ENCODE measurements at places on chromosomes 3 and 15.

DNA sequence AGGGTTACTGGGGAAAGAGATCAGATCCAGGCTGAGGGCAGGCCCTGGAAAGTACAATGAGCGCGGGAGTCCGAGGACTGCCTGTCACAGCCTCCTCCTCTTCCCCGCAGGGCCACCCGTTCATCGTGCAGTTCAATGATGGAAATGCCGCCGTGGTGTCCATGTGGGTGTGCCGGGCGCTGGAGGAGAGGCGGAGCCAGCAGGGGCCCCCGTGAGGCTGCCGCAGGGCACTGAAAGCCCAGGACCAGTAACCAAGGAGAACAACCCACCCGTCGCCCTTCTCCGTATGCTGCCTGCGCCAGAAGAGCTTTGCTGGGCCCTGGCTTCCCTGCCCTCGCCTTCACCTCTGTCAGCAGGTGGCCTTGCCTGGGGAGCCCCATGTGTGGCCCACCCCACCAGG, 18.8 kb upstream of the SKOR1 start:
- DNase-seq: no peak

GRCh38 chr3:154428286-154429206, 1.4 kb downstream of the GPR149 start:
- DNase-seq: no peak

DNA sequence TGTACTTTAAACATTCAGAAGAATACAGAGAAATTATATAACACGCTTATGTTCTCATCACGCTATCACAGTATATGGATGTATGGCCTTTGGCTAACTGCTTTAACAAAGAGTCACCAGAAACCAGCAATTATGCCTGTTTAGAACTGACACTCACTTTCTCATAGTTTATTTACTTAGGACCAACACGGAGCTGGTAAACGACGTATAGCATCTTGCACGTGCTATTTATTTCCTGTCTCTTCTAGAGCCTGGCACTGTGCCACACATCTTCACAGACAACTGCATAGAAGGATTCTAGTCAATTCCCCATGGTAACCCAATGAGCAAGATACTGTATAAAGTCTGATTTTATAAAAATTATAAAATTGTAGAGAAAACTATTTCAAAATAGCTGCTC, 43.6 kb downstream of the TBC1D2B start:
- no peak for DNase-seq

GRCh38 chr15:31487811-31488436, 161.3 kb downstream of the KLF13 start:
- no peak for DNase-seq

DNA sequence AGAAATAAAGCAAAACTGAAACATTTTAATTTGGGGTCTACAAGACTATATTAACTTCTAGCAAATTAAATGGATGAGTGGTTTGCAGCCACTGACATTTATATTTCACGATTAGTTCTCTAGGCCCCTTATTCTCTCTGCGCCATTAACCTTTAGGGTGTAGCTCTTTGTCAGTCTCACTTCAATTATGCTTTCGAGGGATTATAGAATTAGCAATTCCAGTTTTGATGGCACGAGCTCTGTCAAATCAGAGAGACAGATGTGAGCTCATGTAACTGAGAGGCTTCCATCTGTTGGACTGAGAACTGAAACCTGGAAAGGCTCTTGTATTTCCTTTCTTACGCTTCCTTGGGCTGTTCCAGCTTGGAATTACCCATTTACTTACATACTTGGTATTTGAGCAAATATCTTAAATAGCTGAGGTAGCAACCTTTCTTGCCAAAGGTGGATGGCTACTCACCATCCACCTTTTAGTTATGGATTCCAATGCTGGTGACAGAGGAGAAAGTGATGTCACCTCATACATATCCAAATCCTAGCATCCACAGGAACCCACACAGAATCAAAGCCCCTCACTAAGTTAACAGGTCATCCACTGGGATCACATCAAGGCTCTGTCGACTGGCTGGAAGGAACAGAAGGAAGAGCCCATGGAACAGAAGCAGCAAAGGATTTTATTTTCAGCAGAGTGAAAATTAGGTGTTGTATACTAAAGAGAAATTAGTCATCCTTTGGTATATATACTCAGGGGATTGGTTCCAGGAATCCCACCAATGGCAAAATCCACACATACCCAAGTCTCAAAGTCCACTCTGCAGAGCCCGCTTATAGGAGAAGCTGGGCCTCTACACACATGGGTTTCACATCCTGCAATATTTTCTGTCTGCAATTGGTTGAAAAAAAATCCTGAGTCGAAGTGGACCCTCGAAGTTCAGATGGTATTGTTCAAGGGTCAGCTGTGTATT, 20.8 kb downstream of the VGLL4 start:
- DNase-seq: no peak

- no peak for DNase-seq
Measured at GRCh38 chr3:52153389-52154096, 680 bp downstream of the POC1A start.

DNA sequence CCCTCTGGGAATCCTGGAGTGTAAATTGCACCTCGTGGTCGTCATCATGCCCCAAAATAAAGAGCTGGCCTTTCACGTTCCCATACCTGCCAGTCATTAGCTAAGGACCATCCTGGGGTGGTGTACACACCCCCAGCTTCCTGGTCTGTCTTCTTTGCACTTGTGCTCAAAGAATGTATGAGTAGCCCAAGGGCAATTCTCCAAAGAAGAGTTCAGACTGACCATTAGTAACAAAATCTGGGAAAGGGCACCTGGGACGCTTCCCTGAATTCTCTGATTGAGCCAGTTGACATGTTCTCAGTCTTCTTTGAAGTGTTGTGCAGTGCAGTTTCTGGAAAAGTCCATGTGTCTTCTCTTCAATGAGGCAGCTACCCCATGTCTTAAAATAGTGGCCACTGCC, 34.8 kb downstream of the FAM3D start:
- DNase-seq: no peak

DNA sequence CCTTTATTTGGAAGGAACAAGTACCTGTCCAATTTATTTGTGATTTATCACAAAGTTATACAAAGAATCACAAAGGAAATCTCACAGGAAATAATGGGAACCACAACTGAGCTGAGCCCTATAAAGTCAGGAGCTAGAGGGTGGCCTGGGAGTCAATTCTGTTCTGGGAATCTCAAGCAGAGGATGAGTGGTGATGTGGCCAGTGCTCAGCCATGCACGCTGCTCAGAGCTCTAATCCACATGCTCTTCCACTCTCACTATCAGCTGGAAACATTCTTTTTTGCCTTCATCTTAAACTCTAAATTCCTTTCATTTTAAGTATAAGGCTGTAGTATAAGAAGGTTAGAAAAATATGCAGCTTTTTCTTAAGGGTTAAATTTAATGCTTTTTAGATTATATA, 36.6 kb downstream of the UACA start:
- no peak for DNase-seq

DNA sequence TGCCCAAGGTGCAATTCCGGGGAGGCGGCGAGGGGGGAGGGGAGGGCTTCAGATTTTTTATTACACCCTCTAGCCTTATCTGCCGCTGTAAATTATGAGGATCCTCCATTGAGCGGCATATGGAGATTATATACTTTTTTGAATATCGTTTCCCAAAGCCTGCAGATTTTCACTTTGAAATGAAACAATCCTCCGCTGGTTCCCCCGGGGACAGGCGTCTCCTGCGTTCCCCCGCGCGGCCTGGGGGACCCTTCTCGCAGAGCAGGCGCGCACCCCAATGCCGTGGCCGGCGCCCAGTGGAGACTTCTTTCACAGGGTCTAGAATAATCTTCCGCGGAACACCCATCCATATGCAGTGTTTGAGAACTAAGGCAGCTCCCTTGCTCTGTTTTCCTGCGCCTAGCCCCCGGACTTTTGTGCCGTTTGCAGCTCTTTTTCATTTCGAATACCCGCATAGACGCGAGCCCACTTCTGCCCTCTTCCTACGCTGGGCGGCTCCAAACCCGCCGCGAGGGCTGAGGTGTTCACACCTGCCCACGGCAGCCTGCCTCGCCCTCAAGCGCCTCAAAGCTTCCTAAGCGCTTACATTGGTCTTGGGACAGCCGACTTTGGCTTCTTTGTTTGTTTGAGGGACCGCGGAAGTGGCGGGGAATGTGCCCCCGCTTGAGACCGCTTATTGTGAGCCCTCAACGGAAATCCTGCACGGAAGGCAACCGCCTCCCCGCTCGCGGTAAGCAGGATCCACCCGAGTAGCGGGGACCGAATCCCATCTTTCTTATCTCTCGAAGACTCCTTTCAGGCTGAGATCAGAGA, 7.5 kb downstream of the SOX14 start:
- DNase-seq: no peak

DNA sequence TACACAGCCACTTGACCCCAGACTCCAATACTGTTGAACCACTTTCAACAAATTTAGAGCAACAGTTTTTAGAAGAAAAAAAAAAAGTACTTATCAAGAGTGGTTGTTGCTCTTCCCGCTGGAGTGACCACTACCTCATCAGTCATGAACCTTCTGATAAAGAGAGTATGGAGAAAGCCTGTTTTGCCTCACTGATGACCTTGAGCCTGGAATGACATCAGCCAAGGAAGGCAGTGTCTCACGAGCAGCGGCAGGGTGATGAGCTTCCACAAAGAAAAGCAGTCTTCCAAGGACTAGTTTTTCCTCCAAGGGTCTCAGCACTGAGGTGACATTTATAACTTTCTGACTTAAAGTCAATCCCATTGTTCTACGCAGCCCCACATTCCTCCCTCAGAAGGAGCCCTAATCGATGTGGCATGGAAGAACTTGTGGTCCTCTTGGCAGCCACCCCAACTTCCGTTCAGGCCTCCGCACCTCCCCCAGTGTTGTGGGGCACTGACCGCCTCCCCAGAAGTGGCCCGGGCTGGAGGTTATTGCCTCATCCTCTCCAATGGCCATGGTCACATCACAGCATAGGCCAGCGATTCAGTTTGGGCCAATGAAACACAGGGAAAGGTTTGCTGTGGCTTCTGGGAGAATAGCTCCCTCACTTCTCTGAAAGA, 1.8 kb upstream of the CYP11A1 start:
- no peak for DNase-seq

- DNase-seq: no peak
Measured at GRCh38 chr15:60917461-60918145, 311.5 kb downstream of the RORA start.

DNA sequence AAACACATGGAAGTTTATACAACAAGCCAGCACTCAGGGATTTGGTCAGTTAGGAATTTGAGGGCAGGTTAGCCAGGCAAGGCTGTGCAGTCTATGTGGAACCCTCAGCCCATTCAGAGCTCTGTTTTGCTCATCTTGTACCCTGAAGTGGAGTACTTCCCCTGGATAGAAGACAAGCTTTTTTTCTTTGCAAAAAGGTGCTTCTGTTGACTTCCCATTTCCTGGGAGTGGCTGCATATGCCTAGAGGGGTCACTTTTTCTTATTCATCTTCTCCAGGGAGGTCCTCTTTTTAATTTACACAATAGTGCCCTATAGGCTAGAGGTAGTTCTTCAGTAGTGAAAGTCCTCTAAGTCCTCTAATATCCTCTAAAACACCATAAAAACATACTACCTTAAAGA, 225.0 kb upstream of the P2RY1 start:
- DNase-seq: no peak

GRCh38 chr3:98855806-98856400, 45.6 kb downstream of the DCBLD2 start:
- DNase-seq: no peak

GRCh38 chr3:52529376-52530333, 4.0 kb downstream of the NT5DC2 start:
- DNase-seq: no peak

DNA sequence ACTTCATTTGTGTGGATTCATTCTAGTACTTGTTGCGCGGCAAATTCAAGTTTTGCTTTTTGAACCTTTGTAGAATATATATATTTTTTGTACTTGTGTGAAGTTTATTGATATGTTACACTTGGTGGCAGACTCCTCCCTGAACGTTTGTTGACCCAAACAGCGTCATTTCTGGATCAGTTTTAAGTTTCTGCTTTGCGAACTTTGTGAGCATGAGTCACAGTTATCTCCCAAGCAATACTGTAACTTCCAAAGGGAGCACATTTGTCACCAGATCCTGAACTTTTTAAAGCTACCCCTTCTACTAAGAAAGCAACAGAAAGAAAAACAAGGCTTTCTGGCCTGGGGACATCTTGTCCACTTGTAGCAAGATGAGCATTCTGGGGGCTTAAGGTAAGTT, 74.8 kb upstream of the CACNA2D3 start:
- no peak for DNase-seq
